ENCODE measurements at places on chromosomes 6 and 20.

- DNase-seq, result peak; percentile 72
Observed at GRCh38 chr6:42787063-42787472, 5.2 kb downstream of the BICRAL start.

DNA sequence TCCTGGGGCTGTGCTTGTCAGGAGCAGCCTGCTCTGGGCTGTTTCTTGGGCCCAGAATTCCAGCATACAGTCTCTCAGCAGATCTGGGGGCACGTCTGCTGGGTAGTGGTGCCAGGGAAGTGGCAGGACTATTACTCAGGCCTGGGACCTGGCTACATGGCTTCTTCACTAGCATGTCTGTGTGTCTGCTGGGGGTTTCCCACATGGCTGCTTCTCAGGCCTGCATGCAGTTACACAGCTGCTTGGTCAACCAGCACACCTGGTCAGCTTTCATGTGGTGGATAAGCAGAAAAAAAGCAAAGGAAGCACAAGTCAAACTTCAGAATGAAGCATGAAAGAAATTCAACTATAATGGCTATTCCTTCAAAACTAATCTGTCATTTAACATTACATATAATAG is 316.2 kb upstream of the NOX3 start:
- no peak for DNase-seq

GRCh38 chr6:7108196-7108963 is 619 bp downstream of the RREB1 start:
- DNase-seq, result no peak

- no peak for DNase-seq
Observed at GRCh38 chr6:87791485-87791884, 89.5 kb upstream of the AKIRIN2 start.

DNA sequence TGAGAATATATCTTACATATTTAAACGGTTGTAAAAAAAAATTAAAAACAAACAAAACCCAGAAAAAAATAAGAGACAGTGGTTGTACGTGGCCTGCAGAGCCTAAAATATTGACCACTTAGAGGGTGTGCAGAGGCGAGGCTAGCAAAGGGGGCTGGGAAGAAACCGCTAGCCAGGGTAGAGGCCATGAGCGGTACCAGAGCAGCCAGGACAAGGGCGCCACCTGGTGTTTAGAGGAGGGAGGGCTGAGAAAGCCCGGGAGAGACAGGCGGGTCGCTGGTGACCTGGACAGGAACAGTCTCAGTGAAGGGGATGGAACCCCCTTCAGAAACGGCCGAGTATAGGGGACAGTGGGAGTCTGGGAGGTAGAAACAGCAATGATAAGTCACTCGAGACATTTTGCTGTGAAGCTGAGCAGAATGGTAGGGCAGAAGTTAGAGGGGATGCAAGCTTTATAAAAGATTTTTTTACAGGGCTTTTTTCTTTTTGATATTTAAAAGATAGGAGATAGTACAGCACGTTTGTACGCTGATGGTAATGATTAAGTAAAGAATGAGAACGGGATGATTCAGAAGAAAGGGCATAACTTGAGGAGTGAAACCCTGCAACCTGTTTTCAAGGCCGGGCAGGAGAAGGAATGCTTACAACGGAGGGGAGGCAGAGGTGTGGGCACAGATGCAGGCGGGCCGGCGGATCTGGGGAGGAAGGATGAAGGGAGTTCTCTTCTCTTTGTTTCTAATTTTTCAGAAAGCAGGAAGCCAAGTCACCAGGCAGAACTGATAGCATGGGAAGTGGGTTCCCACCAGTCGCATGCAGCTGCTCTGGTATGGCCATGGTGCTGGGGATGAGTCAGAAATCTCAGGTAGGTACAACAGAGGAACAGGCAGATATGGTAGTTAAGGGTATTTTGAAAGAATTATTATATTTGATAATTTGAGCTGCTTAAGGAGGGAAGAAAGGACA is 76.2 kb downstream of the FAM229B start:
- DNase-seq, result peak; percentile 31

GRCh38 chr20:35238170-35238569 is 11.7 kb downstream of the MMP24 start:
- DNase-seq, result no peak

DNA sequence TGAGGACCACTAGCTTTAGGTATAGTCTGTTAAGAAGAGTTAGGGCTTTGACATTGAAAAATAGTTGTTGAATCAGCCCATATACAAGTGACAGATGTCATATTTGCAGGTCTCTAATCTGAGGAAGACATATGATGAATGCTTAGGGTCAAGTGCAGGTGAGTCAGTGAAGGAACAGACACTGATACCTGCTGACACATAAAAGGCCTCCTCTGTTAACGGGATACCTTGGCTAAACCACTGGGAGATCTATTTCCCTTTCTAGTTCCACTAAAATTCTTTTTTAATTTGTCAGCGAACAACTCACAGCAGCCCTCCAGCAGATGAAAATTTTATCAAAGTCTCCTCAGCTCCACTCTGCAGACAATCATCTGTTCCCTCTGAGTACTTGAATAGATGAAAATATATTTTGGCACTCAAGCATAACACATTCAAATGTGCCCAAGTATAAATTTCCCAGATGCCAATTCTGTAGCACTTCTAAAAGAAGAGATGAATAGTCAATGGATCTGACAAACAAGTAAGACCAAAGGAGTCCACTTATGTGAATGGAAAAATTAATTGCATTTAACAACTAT is 154.0 kb downstream of the KIF16B start:
- DNase-seq, result no peak

GRCh38 chr6:20833881-20834515 is 299.7 kb downstream of the CDKAL1 start:
- DNase-seq, result no peak

DNA sequence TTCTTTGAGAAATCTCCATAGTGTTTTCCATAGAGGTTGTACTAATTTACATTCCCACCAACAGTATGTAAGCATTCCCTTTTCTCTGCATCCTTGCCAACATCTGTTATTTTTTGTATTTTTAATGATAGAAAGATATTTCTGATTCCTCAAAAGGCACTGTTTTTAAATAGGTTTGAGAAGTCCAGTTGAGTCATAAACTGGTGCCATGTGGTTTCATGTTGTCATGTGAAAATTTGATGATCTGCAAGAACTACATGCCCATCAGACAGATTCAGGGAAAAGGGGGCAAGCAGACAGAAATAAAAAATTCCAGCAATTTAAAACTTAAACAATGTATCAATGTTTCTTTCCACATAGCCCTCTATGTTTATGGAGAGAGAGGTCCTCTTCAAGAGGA is 227.5 kb downstream of the KCNQ5 start:
- DNase-seq, result no peak

DNA sequence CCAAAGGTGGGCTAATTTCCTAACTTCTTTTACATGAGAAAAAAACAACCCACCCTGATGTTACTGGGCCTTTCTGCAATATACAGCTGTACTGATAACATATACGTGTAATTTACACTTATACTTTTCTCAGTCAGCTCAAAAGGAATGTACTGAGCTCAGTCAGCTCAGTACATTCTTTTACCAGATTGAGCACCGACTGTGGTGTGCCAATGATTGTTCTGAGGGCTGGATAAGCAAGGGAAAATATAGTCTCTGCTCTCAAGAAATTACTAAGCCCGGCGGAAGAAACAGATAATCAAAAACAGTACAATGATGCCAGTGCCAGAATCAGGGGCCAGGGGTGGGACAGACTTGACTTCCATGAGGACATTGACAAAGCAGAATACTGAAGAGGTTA is 10.0 kb upstream of the BLOC1S5 start:
- DNase-seq, result no peak

DNA sequence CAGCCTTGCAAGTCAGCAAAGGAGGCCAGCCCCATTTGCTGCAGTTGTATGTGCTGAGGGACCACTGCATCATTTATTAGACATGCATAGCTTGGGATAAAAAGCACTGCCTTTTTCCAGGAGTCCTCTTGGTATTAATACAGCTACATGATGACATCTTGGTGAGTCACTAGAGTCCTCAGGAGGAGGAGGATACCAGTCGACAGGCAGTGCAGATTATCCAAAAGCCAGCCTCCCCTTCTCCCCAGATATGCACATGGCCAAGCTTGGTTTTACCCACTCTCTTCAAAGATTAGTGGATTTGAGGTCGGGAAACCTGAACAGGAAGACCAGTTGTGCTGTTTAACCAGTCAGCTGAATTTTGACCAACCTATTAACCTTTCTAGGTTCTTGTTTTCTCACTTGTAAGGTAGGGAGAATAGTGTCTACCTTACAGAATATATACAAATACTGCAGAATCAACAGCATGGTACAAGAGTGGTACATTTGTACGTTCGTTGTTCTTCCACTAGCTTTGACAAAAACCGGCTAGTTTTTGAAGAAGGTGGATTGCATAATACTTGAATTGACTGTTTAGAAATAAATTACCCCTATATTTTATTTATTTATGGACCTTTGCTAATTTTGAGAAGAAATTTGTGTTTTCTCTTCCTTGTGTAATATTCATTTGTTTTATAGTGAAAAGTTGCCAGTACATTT is 31.9 kb downstream of the VAPB start:
- no peak for DNase-seq

DNA sequence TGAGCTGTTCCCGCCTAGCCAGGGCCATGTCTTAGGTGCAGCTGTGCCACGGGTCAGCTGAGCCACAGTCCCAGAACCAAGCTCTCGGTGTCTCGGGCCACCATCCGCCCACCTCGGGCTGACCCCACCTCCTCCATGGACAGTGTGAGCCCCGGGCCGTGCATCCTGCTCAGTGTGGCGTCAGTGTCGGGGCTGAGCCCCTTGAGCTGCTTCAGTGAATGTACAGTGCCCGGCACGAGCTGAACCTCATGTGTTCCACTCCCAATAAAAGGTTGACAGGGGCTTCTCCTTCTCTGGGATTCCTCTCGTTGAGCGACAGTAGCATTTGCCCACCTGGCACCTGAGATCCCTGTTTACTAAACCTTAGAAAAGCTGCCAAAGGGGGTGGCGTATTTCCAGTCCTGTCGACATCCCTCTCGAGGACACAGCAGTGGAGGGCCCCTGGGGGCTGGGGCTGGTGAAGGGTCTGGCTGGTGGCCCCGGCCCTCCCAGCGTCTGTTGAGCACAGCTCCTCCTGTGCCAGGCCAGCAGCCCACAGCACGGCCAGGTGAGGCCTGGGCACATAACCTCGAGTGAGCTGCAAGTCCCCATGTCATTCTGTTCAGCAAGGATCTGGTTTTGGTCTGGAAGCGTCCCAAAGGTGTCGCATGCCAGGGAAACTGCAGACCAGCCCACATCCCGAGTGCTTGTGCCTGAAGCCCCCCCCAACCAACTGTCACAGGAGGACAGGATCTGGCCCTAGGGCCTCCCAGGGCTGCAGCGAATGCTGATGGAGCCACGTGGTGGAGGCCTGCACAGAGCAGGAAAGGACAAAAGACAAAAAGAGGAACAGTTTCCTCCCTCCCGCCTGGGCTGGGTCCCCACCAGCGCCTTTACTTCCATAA is 21.2 kb upstream of the PYGB start:
- DNase-seq, result no peak

DNA sequence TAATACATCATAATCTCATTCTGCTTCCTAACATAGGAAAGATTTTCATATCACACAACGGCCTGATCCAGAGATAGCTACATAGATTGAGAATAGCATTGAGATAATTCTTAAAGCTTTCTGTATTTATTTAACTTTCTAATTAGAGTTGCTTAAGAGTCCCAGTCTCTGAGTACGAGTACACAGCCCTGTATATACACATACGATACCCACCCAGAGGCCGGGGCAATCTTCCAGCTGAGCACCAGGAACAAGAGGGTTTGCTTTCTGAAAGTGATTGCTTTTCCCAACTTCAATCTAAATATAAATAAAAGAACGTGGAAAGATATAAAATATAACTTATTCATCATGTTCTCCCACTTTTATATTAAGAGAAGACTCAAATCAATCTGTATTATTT is 313.8 kb downstream of the COL12A1 start:
- no peak for DNase-seq

GRCh38 chr6:146651482-146651863 is 52.7 kb downstream of the ADGB start:
- DNase-seq, result no peak

DNA sequence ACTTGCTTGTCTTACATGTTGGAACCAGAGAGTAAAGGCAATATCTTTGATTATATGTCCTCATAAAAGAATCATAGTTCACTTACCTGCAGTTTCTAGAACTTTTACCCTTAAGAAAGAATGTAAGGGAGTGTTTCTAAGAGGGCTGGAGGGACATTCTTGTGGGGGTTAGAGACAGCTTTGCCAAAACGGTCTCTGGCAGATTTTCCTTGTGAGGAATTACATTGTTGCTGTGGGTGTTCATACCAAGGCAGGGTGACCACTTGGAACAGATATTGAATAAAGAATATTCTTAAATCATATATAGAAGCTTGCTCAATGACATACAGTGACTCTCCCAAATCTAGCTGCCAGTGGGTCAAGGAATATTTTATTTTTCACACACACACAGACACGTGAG is 517.6 kb upstream of the SOX4 start:
- DNase-seq, result no peak

- no peak for DNase-seq
Observed at GRCh38 chr6:129801909-129802308, 59.2 kb downstream of the TMEM244 start.

GRCh38 chr6:14694308-14694707 is 551.6 kb upstream of the JARID2 start:
- DNase-seq, result no peak

GRCh38 chr6:17276766-17277165 is 4.4 kb upstream of the RBM24 start:
- no peak for DNase-seq

GRCh38 chr6:3987053-3987452 is 91.9 kb downstream of the FAM217A start:
- no peak for DNase-seq

- no peak for DNase-seq
Observed at GRCh38 chr6:167866642-167867041, 39.9 kb downstream of the AFDN start.

- DNase-seq, result peak; percentile 21
Observed at GRCh38 chr6:36340618-36341454, 4.1 kb upstream of the BNIP5 start.

DNA sequence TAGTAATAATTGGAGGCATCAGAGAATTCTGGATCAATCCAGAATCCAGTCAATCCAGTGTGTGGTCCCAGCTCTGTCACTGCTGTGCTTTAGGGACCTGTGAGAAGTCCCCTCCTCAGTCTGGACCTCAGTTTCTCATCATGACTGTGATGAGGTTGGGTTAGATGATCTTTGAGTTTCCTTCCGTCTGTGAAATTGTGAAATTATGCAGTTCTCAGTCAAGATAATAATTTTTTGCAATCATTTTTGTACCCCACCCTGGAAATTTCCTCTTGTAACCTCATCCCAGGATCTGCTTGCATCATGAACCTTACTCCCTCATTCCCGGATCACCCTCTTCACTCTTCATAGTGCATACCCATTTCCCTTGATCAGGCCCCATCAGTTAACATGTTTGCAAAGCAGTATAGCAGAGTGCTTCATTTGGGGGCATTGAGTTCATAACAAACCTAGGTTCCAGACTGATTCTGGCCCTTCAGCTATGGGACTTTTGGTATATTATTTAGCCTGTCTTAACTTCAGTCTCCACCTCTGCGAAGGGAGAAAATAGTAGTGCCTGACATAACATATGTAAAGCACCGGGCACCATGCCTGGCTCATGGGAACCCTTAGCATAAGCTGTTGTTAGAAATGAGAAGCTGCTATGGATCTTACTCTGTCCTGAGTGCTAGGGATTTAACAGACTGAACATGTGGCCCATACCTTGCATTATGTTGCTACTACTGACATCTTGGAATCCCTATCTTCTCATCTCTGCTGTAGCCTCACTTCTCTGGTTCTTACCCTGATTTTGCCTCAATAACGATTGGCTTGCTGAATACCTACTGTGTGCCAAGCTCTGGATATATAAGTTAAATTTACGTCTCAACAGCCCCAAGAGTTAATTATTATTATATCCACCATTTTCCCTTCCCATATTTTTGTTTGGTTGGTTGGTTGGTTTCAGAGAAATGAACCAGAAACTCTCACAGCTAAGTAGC is 1.3 kb downstream of the ZNF76 start:
- DNase-seq, result no peak

Data from NCI-H187 (cell line).